Hematopoietic multipotent progenitor cell treated with erythropoietin and hydrocortisone succinate and interleukin-3 and kit ligand, for 8 days (in vitro differentiated cells): ENCODE measurements at places on chromosomes 16 and 17.

DNA sequence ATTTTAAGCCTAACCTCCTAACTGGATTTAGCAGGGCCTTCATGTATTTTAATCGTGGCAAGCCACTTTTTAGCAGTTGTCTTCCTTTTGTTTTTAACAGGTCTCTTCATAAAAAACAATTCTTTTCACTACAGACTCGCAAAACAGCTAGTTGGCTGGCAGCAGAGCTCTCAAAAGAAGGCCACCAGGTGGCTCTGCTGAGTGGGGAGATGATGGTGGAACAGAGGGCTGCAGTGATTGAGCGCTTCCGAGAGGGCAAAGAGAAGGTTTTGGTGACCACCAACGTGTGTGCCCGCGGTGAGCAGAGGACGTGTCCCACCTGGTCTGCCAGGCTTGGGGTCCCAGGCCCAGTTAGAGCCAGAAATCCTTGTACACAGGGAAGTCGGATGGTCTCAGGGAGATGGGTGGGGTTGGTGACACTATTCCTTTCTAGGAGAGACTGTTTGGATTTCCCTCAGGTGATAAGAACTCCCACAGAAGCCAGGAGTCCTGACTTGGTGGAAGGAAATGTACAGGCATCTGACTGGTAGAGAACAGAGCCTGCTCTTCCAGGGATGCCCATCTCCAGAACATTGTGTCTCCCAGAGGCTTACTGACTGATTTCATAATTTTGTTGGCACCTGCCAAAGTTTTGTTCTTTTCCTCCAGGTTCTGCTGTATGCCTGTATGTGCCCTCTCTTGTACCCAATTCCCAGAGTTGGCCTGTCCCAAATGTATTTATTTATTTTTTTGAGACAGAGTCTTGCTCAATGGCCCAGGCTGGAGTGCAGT lies 14.9 kb upstream of the DDX19A start:
- no peak for DNase-seq

- DNase-seq: peak; percentile 14
Measured at GRCh38 chr16:75317101-75317522, 65.7 kb upstream of the BCAR1 start.

GRCh38 chr17:31535581-31535981 lies 144.1 kb downstream of the RAB11FIP4 start:
- no peak for DNase-seq

DNA sequence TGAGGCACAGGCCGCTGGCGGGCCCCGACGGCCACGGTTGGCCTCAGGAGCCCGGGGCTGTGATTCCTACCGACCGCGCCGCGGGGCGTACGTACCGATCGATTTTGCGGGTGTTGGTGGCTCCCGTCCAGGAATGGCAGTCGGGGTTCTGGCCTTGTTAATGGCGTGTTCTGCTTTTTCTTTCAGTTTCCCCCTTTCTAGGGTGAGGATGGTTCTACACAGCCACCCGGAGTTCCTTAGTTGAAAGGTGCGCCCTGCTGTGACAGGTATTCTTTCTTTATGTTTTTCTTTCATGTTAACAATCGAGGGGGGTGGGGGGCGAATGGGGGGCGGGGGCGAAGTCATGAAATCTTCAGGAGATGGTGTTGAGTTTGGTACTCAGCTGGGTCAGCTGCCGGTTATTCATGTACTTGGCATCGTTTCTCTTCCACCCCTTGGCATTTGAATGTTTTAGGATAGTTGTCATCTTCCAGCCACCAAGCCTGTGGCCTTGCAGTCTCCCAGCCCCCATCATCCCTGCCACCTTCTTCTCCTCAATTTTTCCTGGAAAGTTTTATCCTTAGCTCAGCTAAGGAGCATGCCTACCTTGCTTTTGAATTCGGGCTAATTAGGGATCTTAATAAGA lies 802 bp downstream of the CYLD start:
- DNase-seq: no peak

GRCh38 chr17:45708707-45709290 lies 75.3 kb upstream of the CRHR1 start:
- DNase-seq: no peak

GRCh38 chr17:66841328-66841727 lies 6.4 kb downstream of the CACNG5 start:
- DNase-seq: no peak

DNA sequence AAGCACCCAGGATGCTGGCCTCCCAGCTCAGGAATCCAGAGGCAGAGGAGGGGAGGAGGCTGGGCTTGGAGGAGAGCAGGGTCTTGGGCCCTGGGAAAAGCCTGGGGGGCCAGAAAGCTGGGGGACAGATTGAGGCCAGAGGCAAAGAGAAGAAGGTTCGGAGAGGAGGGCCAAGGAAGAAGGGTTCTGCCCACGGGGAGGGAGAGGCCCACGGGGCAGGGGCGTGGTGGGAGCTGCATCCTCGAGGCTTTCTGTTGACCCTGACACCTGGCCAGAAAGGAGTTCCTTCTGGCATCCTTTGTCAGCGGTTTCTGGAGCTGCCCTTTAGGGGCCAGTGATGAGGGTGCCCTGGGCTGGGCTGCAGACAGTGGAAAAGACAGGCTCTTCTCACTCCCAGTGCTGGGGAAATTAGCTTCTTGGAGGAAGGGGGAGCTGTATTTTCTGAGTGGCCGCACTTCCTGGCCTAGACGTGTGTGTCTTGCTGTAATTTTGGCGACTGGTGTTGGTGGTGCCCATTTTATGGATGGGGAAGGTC lies 308.7 kb downstream of the SEC14L1 start:
- no peak for DNase-seq

DNA sequence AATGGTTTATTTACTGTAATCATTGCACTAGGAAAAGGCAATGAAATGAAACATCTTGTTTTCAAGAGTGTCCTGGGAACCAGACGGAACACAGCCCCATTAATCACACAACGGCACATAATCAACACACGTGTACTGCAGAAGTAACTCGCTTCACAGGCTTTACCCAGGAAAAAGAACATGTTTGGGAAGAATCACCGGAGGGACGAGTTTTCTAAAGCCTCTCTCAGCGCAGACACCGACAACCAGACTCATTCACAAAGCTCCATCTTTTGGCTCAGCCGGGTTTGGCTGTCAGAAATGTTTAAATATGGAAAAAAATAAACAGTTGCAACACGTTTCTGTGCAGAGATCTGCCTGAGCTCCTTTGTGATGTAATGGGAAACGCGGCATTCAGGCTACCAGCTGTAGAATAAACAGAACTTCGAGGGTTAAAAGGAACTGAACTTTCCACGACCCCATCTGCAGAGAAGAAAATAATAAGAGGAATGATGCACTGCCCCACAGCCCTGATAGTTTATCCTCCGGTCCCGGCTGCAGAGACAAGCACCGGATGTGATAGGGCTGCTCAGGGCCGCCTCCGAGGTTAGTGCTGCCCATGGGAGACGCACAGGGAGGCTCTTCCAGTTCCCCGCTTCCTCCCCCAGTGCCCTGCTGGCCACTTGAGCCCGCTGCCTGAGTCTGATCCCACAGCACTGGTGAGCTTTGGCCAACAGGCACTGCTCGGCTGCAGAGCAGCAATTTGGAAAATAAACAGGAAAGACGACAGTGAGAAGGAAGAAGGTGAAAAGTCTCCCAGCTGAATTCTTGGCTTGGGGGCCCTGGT lies 119.8 kb downstream of the HIC1 start:
- no peak for DNase-seq

- peak; percentile 78 for DNase-seq
Measured at GRCh38 chr17:60390925-60391470, 935 bp downstream of the USP32 start.

DNA sequence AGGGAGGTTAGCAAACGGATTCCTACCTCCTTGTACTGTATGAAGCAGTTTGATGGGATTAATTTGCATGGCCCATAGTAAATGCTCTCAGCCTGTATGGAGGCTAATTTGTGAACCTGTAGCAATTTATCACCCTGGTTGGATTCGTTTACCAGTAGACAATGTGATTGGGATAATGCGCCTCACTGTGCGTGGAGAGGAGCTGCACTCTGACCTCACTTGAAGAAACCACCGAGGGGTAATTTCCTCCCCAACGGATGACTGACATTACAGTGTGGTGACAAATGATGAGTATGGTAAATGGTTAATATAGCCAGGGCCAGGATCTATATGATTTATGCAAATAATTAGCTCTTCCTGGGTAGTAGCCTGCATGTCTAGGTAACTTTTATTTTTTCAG lies 479.1 kb upstream of the RBFOX1 start:
- no peak for DNase-seq

- DNase-seq: no peak
Measured at GRCh38 chr17:71237903-71238538, 882.8 kb upstream of the SOX9 start.

- DNase-seq: no peak
Measured at GRCh38 chr17:59002126-59002525, 104.6 kb downstream of the TRIM37 start.

GRCh38 chr17:10177131-10177912 lies 21.1 kb downstream of the GAS7 start:
- DNase-seq: no peak

GRCh38 chr17:81987161-81987770 lies 9.8 kb downstream of the ASPSCR1 start:
- DNase-seq: no peak

- no peak for DNase-seq
Measured at GRCh38 chr16:19090916-19091315, 22.8 kb upstream of the ITPRIPL2 start.

GRCh38 chr16:88886845-88887521 lies 20.5 kb upstream of the PABPN1L start:
- DNase-seq: no peak

- DNase-seq: no peak
Measured at GRCh38 chr17:40418428-40418706, 671 bp upstream of the TOP2A start.

DNA sequence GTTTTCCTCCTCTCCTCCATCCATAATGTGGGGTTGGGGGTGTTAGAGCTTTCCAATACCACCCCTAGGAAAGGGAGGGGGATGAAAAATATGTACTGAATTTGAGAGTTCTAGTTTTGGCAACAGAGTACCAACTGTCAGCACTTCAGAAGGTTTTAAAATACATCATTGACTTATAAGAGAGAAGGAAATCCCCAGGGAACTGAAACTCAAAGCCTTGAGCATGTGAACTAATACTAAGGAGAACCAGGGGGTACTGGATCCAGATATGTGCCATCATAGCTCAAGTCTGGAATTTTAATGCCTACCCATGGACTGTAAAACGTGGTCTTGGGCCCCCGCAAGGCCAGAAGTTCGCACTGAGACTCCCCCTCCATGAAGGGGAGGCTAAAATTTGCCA lies 15.8 kb downstream of the CACNG5 start:
- no peak for DNase-seq

DNA sequence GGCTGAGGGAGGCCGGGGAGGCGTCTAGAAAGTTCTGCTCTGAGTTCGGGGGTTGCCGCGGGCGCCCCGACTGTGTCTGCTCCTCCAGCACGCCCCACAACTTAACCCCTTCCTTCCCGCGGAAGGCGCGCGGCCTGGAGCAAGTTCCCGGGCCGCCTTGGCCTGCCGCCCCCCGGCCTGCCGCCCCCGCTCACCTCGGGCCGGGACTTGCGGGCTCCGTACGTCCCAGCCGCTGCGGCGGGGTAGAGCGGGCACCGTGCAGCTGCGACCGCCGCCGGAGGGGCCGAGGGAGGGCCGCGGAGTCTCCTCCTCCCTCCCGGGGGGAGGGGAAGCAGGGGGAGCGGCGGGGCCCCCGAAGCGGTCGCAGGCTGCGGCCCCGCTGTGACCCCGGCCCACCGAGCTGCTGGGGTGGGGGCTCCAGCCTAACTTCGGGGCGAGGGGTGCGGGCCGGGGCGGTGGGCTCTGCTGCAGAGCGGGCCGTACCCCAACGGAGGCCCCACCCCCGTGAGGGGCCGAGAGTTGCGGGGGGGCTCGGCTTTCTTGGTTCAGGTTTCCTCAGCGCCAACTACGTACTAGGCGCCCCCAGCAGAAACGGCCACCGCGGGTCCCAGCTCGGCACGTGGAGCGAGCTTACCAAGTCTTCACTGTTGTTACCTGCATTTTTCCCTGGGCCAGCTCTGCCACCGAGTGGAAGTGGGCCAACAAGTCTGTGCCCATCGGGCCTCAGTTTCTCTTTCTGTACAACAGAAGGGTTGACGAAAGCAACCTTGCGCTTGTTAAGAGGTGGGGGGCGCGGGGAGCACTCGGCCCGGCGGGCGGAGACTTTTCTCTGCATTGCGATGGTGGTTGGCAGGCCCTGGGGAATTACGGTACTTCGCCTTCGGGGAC lies at the start of gene CCDC102A:
CCDC102A (minus strand) TSS at position 266 of the 888 bp plus-strand sequence. CDS start 7,394 bp downstream, outside the sequence.
- DNase-seq: peak; percentile 18

DNA sequence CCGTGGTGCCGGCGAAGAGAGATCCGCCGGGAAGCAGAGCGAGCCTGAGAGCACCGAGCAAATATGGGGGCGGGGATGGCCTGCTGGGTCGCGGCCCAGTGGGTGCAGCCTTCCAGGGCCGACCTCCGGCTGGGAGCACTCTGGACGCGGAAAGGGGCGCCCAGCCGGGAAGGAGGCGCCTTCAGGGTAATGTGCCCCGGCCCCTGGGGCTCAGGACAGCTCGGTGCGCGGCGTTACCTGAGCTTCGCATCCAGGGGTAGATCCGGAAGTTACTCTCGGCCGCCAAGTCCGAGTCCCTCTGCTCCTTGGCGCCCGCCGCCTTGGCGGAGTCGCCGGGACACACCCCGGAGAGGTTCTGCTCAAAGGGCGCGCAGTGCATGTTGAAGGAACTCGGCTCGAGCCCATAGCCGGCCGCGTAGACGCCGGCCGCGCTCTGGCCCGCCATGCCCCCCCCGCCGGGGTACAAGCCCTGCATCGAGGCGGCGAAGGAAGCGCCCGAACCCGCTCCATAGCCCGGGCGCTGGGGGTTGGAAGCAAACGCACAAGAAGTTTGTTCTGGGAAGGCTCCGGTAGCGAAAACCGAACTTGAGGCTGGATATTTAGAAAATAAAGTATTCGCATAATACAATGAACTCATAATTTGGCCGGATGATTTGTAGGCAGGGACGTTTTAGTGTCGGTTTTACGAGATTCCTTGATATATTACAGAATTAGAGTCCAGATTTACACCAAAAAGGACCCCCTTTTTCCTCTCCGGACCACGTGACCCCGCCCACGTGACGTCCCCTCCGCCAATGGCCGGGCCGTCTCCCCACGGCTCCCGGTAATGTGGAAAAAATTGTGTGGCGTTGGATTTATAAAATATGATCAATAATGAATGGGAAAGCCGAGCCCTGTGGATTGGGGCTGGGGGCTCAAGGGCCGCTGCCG lies at the start of gene HOXB7:
HOXB7 (minus strand) TSS at position 736 of the 930 bp plus-strand sequence; CDS start at position 637, 99 bp downstream.
- peak; percentile 46 for DNase-seq
